ENCODE measurements at places on chromosomes 7 and 10.

DNA sequence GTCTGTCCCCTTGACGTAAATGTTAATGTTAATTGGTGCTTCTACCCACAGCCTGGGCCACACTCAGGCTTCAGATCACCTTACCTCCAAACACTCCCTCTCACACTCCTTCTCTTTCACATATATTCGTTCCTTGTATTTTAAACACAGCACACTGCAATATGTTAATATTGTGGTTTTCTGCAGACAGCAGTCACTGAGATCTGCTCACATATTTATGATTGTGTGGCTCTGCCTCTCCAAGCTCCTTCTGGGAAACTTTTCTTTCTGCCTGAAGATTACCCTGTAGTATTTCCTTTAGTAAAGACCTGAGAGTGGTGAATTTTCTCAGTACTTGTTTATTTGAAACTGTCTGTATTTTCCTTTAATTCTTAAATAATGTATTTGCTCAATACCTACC is 104.7 kb downstream of the VWC2 start:
- no peak for DNase-seq

- DNase-seq: no peak
Observed at GRCh38 chr7:22561321-22561811, 61.4 kb upstream of the STEAP1B start.

DNA sequence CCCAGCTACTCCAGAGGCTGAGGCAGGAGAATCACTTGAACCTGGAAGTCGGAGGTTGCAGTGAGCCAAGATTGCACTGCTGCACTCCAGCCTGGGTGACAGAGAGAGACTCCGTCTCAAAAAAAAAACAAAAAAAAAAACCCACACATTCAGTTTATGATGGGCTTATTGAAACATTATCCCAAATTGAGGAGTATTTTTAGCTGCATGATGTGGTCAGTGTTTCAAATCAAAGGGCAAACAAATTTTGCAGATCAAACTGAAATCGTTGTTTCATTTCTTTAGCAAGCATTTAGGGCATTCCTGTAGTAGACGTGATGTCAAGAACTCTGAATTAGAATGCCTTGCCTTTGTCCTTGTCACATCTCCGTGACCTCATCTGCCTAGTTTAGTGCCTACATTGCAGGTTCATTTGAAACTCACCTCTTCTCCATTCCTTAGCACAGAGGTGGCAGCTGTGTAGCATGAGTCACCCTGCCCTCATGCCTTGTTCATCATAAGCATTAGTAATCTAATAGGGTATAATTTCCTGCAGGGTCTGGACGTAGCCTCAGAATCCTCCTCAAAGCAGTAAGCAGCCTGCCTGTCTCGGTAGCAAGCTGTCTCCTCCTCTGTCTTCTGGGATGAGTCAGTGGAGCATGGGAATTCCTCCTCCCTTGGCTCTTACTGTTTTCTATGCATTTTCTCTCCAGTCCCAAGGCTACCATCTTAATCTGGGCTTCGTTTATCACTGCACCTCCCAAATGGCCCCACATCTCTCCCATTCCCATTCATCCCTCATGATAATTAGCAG is 73.8 kb downstream of the CUL1 start:
- no peak for DNase-seq

GRCh38 chr7:20190560-20191390 is 26.4 kb downstream of the MACC1 start:
- DNase-seq: no peak

- no peak for DNase-seq
Observed at GRCh38 chr7:5769571-5769970, 11.9 kb downstream of the RNF216 start.

- no peak for DNase-seq
Observed at GRCh38 chr10:120749856-120750566, 101.2 kb upstream of the WDR11 start.

DNA sequence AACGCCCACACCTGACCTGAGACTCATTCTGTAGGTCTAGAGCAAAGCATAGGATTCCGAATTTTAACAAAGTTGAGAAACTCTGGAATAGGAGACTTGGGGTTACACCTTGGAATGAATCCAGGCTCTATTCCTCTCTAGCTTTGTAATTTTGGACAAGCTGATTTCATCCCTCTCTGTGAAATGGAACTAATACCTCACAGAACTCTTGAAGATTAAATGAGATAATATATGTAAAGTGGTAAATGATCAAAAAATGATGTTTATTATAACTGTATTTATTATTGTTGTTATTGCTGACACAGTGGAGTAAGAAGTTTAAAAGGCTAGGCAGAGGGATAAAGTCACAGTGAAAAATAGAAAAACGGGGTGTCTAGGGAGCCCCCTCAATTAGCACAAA is 32.3 kb downstream of the CASP7 start:
- DNase-seq: no peak

DNA sequence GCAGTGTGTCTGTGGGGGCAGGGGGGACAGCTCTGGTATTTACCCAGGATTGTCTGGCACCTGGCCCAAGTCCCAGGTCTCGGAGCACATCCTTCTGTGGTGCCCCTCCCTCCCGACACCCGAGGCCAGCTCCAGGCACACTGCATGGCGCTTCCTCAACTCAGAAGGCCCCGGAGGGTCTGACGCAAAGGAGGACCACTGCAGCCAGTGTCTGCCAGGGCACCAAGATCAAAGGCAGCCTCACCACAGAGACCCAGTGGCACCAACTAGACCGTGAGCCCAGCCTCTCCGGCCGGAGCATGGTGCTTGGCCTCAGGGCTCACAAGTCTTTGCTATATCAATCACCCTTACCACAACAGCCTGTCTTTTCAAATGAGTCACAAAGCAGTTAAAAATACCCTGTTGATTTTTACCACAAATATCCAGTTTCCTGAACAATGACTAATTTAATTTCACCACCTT is 99.3 kb upstream of the DDC start:
- DNase-seq: no peak

- DNase-seq: no peak
Observed at GRCh38 chr10:23505797-23506465, 67.1 kb downstream of the OTUD1 start.

DNA sequence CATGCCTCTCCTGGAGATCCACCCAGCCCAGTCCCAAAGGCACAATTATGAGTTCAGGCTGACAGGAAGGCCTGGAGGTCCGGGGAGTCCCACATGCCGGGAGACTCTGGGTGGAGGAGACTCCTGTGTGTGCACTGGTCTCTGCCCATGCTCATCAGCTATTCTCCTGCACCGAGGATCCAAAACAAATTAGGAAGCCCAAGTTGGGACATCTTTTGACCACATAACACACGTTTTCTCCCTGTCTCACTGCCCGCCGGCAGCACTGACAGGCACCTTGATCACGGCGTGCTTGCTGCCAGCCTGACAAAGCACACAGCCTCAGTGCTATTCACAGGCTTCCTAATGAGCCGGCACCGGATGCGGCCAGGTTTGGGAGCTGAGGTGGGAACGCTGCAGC is 412.7 kb downstream of the PTPRN2 start:
- DNase-seq: no peak
